CD8-positive, alpha-beta memory T cell (primary cell): ENCODE measurements at places on chromosomes 2 and 18. TPM values are rescaled to one million over a fixed set of nuclear protein-coding genes. Genes with fewer than 3 reads are reported as not detected.

The LTBP1 gene
- total RNA-seq = not detected

The POTEC gene
- not detected for total RNA-seq

The PID1 gene
- not detected for total RNA-seq

The SCN7A gene
- not detected for total RNA-seq

The IL36A gene
- total RNA-seq = not detected

The FOXI3 gene
- not detected for total RNA-seq

The RAD51AP2 gene
- total RNA-seq = not detected

The SGO2 gene
- 19.9 TPM for total RNA-seq

The OXER1 gene
- 0.11 TPM for total RNA-seq

The RIT2 gene
- not detected for total RNA-seq

- H3K4me1 ChIP-seq = no peaks in the 10 kb centered on the region
- H3K36me3 ChIP-seq = no peaks in the 10 kb centered on the region
- DNase-seq = no peak
- no peaks in the 10 kb centered on the region for H3K27me3 ChIP-seq
- no peak overlapping the region for H3K27ac ChIP-seq
- no peak overlapping the region for H3K4me3 ChIP-seq
These were observed 14.1 kb upstream of the OTOS start for GRCh38 chr2:240154606-240155005.

DNA sequence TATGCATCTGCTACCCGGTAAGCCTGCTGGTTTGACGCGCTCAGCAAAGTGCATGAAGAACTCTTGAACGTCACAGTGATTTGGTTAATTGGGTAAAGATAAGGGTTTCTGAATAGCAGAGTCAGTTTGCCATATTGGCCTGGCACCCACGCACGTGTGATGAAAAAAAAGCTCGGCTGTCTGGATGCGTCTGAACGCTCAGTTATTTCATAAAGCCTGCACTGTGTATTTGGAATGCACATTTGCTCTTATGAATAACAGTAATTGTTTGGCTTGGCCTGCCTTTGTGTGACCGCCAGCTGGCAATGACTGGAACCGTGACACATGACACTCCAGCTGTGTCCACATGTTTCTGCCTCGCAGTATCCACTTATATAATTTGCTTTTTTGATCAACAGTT, 129.2 kb upstream of the MEIS1 start:
- H3K4me1 ChIP-seq = no peaks in the 10 kb centered on the region
- no peak for DNase-seq
- H3K27ac ChIP-seq = no peak overlapping the region
- no peak overlapping the region for H3K4me3 ChIP-seq
- no peaks in the 10 kb centered on the region for H3K36me3 ChIP-seq

- DNase-seq = no peak
- peaks cover 67% of the 10 kb centered on the region for H3K4me1 ChIP-seq
- H3K27ac ChIP-seq = no peak overlapping the region
These were observed 6.7 kb downstream of the ATG16L1 start for GRCh38 chr2:233258211-233258610.

DNA sequence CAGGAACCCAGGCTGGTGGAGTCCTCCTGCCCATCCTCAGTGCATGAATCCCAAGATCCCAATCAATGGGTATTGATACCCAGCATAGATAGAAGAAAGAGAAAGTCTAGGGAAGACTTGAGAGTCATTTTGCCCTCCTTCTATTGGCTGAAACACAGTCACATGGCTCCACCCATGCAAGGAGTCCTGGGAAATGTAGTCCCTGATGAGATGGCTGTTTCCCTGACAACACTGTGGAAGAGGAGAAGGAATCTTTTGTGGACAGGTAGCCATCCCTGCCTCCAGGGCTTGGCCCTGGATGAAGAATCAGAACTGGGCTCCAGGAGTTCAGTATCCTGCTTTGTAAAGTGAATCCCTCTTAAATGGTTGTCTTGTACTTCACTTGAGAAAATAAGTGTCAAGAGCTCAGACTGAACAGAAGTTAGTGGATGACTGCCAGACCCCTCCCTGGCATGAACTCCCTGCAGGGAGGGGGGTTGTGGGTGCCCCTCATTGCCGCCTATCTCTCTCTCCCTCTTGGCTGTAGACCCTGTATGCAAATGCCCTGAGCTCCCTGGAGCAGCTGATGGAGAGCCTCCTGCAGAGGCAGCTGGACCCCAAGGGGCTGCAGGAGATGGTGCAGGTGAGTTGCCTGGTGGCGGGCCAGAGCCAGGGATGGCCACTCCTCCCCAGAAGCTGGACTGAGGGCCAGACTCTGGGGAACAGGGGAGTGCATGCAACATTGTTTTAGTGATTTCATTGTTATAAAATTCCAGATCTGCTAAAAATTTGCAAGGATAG, 36.1 kb downstream of the MROH2A start:
- no peak for DNase-seq
- no peak overlapping the region for H3K4me3 ChIP-seq
- no peak overlapping the region for H3K27ac ChIP-seq
- H3K4me1 ChIP-seq = no peaks in the 10 kb centered on the region
- no peaks in the 10 kb centered on the region for H3K27me3 ChIP-seq

DNA sequence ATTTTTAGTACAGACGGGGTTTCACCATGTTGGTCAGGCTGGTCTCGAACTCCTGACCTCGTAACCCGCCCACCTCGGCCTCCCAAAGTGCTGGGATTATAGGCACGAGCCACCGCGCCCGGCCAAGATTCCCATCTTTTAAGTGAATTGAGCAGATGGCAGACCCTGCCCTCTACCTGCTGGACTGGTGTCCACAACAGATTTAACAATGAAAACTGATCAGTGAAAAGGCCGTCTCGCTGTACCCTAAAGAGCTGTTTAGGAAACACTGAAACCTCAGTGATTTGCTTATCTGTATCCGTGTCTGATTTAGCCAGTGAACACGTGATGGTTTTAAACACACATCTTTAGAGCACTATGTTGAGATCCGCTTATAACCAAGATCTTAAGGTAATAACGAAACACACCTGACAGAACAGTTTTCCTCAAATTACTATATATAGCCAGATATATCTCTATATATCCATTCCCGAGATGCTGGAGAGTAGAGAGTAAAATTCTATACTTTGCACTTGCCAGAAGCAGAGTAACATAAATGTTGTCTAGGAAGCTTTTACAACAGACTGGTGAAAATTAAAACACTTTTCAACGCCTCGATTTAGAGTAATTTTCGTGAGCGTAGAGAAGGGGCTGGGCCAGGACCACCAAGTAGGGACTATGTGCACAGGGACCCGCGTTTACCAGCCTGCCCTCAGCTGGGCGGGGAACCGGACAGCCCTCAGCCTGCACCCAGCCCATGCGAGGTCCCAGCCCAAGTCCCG, 594 bp downstream of the FAM161A start:
- H3K4me3 ChIP-seq = peak overlapping the region; percentile 87
- H3K27me3 ChIP-seq = no peaks in the 10 kb centered on the region
- peaks cover 12% of the 10 kb centered on the region for H3K4me1 ChIP-seq
- no peaks in the 10 kb centered on the region for H3K36me3 ChIP-seq
- peak overlapping the region; percentile 55 for H3K27ac ChIP-seq

GRCh38 chr2:142127248-142127647, 3.6 kb downstream of the LRP1B start:
- no peaks in the 10 kb centered on the region for H3K27me3 ChIP-seq
- H3K4me3 ChIP-seq = no peak overlapping the region
- H3K36me3 ChIP-seq = no peaks in the 10 kb centered on the region
- DNase-seq = no peak

DNA sequence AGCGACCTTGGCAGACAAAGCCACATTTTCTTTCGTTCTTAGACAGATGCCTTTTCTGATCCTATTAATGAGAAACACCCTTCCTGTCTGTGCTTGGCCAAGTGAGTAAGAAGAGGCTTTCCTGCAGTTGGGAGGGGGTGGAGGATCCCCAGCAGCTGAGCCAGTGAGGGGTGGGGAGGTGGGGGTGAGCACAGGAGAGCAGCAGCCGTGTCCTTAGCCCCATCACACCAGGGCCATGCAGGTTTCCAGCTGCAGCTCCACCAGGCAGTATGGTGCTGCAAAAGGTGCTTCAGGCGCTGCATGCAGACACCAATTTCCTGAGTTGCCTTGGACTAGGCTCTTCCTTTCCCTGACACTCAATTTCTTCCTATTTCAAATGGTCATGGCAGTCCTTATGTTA, 123.3 kb upstream of the SIX2 start:
- H3K4me1 ChIP-seq = no peaks in the 10 kb centered on the region
- H3K36me3 ChIP-seq = no peaks in the 10 kb centered on the region
- no peaks in the 10 kb centered on the region for H3K27me3 ChIP-seq
- no peak for DNase-seq

- no peak overlapping the region for H3K4me3 ChIP-seq
- no peaks in the 10 kb centered on the region for H3K36me3 ChIP-seq
- no peaks in the 10 kb centered on the region for H3K27me3 ChIP-seq
- H3K27ac ChIP-seq = no peak overlapping the region
- no peaks in the 10 kb centered on the region for H3K4me1 ChIP-seq
- DNase-seq = no peak
These were observed 35.9 kb downstream of the MYO5B start for GRCh38 chr18:50158866-50159653.

DNA sequence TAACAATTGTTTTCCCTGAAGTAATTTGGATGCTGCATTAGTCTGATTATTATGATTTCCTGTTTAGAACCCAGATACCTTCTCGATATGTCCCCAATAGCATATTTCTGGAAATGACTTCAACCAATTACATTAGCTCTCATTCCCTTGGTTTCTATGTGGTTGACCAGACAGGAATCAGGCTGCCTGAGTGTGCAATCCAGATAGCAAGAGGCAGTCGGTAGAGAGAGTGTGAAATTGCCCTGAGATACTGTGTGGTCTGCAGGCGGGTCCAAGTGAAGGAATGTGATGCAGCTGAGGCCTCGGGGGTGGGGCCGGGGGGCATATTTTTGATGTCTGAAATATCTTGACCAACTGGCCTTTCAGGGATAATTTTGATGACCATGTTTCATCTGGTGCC, 143.9 kb upstream of the ITGA6 start:
- no peak for DNase-seq
- H3K27me3 ChIP-seq = no peaks in the 10 kb centered on the region
- no peak overlapping the region for H3K4me3 ChIP-seq

DNA sequence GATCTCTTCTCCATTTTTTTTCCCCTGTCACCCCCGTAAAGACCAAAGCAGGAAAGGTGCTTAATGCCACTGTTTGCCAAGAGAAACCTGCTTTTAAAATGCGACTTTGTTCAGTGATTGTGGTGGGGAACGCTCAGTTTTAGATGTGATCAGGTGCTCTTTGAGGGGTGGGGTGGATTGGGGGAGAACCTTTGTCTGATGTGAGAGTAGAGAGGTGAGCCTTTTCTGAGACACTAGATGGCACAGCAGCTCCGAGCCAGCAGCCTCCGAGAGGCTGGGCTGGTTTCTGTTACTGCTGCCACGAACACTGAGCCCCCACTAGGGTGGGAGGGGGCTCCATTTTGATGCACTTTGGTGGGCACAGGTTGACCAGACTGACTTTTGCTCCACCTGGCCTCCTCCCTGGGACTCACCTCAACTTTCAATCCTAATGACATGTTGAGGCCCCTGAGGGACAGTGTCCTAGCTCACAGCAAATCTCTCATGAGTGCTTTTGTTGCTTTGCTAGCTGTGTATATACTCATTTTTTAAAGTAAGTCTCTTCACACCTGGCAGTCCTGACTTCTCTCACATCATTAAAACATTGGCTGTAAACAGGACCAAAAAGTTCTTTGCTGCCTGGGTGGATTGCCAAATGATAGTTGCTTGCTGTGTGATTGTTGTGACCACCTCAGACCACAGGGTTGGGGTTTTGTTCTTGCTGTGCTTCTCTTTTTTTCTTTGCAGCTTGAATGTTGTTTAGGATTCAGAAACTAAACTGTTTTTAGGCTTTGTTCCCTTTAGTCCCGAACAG, 98.2 kb upstream of the MAP3K20 start:
- no peaks in the 10 kb centered on the region for H3K4me1 ChIP-seq
- H3K36me3 ChIP-seq = no peaks in the 10 kb centered on the region
- no peak overlapping the region for H3K4me3 ChIP-seq
- DNase-seq = no peak

GRCh38 chr2:140344838-140345237, 1564.6 kb upstream of the NXPH2 start:
- H3K4me1 ChIP-seq = no peaks in the 10 kb centered on the region
- no peak overlapping the region for H3K27ac ChIP-seq
- H3K27me3 ChIP-seq = no peaks in the 10 kb centered on the region
- DNase-seq = no peak
- H3K4me3 ChIP-seq = no peak overlapping the region

DNA sequence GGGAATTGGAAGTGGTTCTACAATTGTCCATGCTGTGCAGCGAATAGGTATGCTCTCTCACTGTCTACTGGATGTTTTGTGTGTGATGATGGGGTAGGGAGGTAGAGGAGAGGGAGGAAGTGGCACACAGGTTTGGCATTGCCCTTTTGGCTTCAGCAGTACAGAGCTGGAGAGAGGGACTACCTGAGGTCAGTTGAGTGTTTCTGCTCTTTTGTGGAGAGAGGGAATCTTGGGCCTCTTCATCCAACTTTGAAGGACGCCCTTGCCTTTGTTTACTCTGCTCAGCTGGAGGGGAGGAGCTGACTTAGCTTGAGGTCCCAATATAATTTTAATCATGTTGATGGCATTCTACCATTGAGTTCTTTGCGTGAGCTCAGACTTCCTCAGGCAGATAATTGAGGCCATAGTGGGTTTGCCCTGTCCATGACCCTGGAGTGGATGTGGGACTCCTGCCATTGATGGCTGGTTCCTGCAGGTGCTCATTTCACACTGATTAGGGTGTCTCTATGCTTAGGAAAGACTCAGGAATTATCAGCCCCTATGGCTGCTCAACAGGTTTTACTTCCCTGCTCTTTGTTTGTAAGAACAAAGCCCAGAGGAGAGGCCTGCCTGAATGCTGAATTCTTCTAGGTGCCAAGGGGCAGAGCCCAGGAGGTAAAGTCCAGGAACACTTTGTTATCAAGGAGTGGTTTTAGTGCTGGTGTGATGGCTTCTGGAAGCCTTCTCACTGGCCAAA, 7.2 kb downstream of the RPIA start:
- H3K27ac ChIP-seq = no peak overlapping the region
- no peak for DNase-seq
- no peaks in the 10 kb centered on the region for H3K27me3 ChIP-seq
- peaks cover 21% of the 10 kb centered on the region for H3K4me1 ChIP-seq
- no peak overlapping the region for H3K4me3 ChIP-seq

GRCh38 chr18:32480581-32480980, 9.9 kb upstream of the GAREM1 start:
- H3K4me1 ChIP-seq = no peaks in the 10 kb centered on the region
- no peaks in the 10 kb centered on the region for H3K36me3 ChIP-seq
- no peak for DNase-seq
- no peak overlapping the region for H3K4me3 ChIP-seq
- peaks cover 6% of the 10 kb centered on the region for H3K27me3 ChIP-seq

- no peak for DNase-seq
- H3K36me3 ChIP-seq = no peaks in the 10 kb centered on the region
- no peak overlapping the region for H3K4me3 ChIP-seq
- peaks cover 14% of the 10 kb centered on the region for H3K4me1 ChIP-seq
- H3K27me3 ChIP-seq = no peaks in the 10 kb centered on the region
These were observed 6.1 kb upstream of the TMBIM1 start for GRCh38 chr2:218298314-218298875.

- H3K27me3 ChIP-seq = no peaks in the 10 kb centered on the region
- H3K4me1 ChIP-seq = no peaks in the 10 kb centered on the region
- DNase-seq = no peak
- H3K4me3 ChIP-seq = no peak overlapping the region
- no peaks in the 10 kb centered on the region for H3K36me3 ChIP-seq
These were observed 170.1 kb downstream of the LAMA1 start for GRCh38 chr18:6947338-6948030.

- no peaks in the 10 kb centered on the region for H3K27me3 ChIP-seq
- no peak overlapping the region for H3K27ac ChIP-seq
- DNase-seq = no peak
- H3K4me3 ChIP-seq = no peak overlapping the region
- no peaks in the 10 kb centered on the region for H3K4me1 ChIP-seq
These were observed 764.7 kb downstream of the SATB2 start for GRCh38 chr2:198692907-198693510.
